ENCODE measurements at places on chromosomes 5 and 9.

GRCh38 chr9:114497236-114497635 lies 8.0 kb downstream of the WHRN start:
- DNase-seq: no peak

GRCh38 chr5:107888541-107888940 lies 217.8 kb upstream of the EFNA5 start:
- DNase-seq: no peak

GRCh38 chr9:108244686-108245085 lies 611.1 kb downstream of the ACTL7B start:
- DNase-seq: no peak

DNA sequence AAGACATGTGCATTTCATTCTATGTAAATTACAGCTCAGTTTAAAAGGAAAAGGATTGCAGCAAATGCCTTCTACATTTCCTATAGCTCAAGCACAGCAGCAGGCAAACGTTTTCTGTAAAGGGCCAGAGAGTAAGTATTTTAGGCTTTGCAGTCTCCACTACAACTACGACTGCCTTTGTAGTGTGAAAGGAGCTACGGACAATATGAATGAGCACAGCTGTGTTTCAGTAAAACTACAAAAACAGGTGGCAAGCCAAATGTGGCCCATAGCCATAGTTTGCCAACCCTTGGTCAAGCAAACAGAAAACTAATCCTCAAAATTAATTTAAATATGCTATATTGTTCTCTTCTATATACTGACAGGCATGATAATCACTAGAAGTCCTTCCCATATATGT lies 7.2 kb downstream of the PTBP3 start:
- no peak for DNase-seq

DNA sequence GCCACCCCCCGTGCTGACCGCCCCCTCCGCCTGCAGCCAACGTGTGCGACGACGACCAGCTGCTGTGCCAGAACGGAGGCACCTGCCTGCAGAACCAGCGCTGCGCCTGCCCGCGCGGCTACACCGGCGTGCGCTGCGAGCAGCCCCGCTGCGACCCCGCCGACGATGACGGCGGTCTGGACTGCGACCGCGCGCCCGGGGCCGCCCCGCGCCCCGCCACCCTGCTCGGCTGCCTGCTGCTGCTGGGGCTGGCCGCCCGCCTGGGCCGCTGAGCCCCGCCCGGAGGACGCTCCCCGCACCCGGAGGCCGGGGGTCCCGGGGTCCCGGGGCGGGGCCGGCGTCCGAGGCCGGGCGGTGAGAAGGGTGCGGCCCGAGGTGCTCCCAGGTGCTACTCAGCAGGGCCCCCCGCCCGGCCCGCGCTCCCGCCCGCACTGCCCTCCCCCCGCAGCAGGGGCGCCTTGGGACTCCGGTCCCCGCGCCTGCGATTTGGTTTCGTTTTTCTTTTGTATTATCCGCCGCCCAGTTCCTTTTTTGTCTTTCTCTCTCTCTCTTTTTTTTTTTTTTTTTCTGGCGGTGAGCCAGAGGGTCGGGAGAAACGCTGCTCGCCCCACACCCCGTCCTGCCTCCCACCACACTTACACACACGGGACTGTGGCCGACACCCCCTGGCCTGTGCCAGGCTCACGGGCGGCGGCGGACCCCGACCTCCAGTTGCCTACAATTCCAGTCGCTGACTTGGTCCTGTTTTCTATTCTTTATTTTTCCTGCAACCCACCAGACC lies 80.2 kb downstream of the NTNG2 start:
- DNase-seq: no peak

DNA sequence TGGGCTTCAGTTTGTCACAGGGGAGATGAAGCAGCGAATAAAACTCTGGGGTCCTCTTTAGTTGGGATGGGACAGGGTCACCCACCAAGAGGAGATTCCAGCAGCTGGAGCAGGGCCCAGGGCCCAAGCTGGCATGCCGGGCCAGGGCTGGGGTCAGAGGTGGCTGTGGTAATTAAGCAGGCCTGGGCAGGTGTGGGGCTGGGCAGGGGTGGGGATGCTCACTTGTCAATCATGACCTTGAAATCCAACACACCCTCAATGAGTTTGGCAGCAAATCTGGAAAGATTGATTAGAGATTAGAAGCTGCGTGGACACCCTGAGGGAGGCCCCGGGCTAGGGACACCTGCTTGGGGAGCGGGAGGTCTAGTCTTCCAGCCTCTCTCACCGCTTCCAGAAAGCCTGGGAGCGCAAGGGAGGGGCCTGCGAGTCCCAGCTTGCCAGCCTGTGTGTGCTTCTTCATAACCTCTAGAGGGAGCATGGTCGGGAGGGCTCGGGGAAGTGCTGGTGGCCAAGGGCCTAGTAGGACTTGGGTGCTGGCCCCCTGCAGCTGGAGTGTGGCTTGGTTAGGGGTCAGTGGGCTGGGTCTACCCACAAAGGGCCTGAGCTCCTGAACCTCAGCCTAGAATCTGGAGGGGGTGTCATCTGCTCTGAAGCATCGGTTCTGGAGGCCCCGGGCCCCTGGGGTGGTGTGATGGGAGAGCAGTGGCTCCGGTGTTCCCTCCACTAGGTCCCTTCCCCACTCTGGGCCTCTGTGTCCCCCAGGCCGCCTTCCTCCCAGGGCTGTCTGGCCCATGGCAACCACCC lies 7.6 kb downstream of the CRAT start:
- peak; percentile 44 for DNase-seq

DNA sequence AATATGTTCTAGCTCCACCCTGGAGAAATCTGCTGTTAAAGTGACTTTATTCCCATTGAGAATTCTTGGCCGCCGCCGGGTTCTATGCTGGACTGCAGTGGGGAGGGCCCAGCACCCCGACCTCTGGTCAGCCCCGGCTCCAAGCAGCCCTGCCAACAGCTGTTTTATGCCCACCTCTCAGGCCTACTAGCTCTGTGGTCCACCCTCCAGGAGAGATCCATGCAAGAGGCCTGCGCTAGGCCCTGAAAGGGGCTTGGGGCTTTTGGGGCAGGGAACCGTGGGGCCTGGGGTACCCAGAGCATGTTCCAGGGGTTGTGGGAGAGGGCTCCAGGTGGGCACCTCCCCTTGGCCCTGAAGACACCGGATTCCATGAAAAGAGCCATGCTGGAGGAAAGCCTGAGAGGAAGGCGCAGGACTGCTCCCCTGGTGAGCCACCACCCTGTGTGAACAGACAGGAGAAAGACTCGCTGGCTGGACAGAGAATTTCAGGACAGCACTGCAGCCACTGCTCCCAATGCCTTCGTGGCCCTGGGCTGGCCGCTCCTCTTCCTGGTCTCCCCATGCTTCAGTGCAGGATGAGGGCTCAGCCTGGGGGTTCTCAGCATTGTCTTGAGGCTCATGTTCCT lies 44.6 kb upstream of the RUFY1 start:
- no peak for DNase-seq

GRCh38 chr9:135976944-135977343 lies 15.8 kb upstream of the UBAC1 start:
- no peak for DNase-seq

DNA sequence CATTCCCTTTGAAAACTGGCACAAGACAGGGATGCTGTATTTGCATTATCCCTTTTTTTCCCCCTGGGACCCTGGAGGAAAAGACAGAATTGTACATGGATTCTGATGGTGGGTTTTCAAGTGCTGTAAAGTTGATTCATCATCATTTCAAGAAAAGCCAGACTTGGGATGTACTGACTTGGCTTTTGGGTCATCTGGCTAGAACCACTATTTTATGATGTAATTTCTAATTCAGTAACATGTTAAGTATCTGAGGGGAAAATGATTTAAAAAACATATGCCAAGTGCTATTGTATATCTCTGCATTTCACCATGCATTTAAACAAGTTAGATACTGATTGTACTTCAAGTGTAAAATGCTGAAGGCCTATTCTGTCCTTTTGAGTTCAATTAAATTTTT lies 15.2 kb upstream of the MAP3K1 start:
- DNase-seq: no peak

GRCh38 chr9:17624571-17624970 lies 45.7 kb downstream of the SH3GL2 start:
- no peak for DNase-seq
